ENCODE measurements at places on chromosomes 3 and 15. TPM values are rescaled to one million over a fixed set of nuclear protein-coding genes. Genes with fewer than 3 reads are reported as not detected.

GRCh38 chr3:128845778-128846485 is 33.5 kb upstream of the ACAD9 start:
- DNase-seq: peak; percentile 86

DNA sequence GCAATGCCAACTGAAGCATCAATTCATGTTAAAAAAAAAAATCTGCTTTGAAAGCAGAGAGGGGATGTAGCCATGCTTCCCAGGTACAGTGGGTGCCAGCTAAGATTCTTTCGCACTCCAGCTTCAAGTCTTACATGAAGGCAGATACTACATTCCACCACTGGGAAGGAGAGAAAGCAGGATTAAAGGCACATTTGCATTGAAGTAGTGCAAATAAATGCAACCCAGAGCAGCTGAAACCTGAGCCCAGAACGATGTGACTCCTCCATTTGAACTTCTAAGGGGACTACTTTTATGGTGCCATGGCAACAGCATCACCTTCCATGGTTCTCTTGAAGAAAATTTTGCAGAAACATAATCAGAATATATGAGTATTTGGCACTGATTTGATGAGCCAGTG is 19.1 kb upstream of the GJD2 start:
- no peak for DNase-seq

- DNase-seq: no peak
Measured at GRCh38 chr3:123834631-123835030, 49.5 kb downstream of the MYLK start.

GRCh38 chr15:60264088-60264487 is 133.7 kb downstream of the ANXA2 start:
- DNase-seq: no peak

GRCh38 chr3:141335531-141336061 is 32.7 kb upstream of the ZBTB38 start:
- DNase-seq: no peak

- no peak for DNase-seq
Measured at GRCh38 chr3:193660698-193661411, 67.8 kb downstream of the OPA1 start.

DNA sequence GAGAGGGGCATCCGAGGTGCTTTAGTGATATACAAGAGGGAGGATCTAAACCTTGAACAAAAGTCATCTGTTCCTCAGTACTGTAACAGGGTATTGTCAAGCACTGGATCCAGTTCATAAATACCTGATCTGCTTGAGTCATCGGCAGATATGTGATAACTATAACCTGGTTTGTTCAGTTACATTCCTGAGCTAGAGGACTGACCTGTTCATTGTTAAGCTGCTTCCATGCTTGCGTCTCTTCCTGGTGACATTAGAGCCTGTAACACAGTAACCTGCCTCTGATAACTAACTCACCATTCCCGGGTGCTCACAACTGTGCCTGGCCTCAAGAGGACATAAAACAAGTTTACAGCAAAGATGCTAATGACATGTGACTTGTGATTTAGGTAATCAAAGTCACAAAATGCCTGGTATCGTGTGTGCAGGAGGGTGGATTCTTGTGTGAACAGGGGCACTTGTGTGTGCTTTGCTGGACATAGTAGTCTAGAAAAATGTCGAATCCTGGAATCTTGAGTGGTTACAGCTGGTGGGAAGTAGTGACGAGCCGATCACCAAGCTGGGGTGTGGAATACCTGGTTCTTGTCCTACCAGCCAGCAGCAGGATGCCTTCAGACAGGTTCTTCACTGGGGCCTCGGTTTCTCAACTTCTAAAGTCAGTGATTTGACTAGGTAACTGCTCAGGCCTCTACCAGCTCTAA is 30.9 kb upstream of the POLR2M start:
- DNase-seq: no peak

- no peak for DNase-seq
Measured at GRCh38 chr3:185089343-185089742, 63.5 kb downstream of the C3orf70 start.

DNA sequence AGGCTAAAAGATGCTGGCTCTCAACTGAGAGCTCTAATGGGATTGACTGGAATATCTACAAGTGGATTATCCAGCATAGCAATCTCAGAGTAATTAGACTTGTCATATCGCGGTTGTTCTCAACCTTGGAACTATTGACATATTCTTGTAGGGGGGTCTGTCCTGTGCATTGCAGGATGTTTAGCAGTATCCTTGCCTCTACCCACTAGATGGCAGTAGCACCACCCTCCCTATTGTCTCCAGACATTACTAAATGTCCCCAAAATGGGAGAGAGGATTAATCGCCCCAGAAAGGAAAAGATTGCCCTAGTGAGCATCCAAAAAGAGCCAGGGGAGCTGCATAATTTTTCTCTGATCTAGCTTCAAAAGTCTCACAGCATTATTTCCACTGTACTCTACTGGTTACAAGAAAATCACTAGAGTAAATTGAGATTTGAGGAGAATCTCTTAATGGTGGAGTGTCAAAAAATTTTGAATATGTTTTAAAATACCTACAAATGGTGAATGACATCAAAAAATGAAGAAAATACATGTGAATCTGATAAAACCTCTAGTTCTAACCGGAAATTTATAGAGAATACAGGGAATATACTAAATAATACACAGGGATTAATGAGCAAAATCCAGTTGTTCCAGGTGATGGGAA is 388.2 kb upstream of the AGTR1 start:
- peak; percentile 14 for DNase-seq

GRCh38 chr3:78427303-78427702 is 1340.5 kb downstream of the ROBO1 start:
- DNase-seq: no peak

DNA sequence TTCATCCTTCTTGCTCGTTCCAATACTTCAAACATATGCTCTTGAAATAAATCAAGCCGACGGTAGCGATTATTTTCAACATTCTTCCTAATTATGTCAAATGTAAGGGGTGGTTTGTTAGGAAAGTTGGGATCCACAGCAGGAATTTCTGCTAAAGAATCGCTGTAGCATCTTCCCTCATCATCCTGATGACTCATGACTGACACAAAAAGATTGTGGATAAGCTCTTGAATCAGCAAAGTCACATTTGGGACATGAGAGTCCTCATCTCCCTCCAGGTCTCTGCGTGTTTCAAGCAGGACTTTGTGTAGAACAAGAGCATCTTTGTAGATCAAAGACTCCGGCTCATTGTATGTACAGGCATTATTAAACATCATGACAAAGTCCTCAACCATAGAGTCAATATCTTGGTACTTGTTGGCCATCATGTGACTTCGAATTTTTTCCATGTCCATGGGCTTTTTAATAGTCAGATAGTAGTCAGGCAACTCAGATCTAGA is 73.0 kb downstream of the UQCC5 start:
- no peak for DNase-seq

GRCh38 chr3:13470894-13471574 is 9.1 kb upstream of the HDAC11 start:
- DNase-seq: no peak

GRCh38 chr3:119497820-119498185 is 544 bp upstream of the TIMMDC1 start:
- peak; percentile 44 for DNase-seq

GRCh38 chr3:61454801-61455200 is 106.6 kb upstream of the PTPRG start:
- DNase-seq: no peak

- no peak for DNase-seq
Measured at GRCh38 chr15:69914960-69915359, 182.8 kb downstream of the TLE3 start.

- DNase-seq: peak; percentile 34
Measured at GRCh38 chr3:129315223-129315997, 36.7 kb downstream of the HMCES start.

DNA sequence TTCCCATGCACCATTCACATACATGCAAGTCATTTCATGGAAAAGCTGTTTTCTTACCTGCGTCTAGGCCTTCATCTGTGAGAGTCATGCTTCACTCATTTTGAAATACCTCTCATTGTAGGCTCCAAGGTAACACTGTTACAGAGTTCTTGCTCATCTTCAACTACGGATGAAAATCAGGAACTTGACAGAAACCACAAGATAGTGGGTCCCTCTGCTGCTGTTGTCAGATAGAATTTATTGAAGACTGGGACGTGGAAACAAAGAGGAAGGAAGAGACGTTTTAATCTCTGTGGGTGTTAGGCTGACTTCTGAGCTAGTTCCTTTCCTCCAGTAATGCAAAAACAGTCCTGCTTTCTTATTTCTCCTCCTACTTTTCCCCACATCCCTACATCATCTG is at the start of gene P2RY14:
P2RY14 (minus strand) TSS at position 313 of the 400 bp plus-strand sequence. CDS start 64,226 bp downstream, outside the sequence.
- DNase-seq: no peak

DNA sequence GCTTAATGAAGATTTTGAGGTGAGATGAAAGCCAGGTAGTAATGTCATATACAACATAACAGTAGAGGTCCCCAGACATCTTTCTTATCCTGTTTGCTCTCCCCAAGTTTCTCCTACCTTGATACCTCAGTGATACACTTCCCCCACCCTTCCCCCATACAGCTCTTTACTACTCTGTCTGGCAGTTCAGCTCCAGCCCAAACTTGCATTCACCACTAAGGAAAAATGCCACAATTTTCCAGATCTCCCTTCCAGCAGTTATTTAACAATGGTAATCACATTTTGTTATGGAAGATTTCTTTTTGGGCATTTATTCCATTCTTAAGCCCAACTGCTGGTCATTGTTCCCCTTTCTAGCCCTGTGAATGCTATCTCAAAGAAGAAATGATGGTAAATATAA is 34.9 kb upstream of the ITGA11 start:
- DNase-seq: no peak

GRCh38 chr3:107794664-107795443 is 272.1 kb downstream of the BBX start:
- no peak for DNase-seq

- DNase-seq: no peak
Measured at GRCh38 chr3:178628037-178628436, 91.8 kb downstream of the KCNMB2 start.

- DNase-seq: no peak
Measured at GRCh38 chr3:145981056-145981455, 179.9 kb downstream of the PLOD2 start.

- no peak for DNase-seq
Measured at GRCh38 chr3:191263365-191263764, 64.3 kb downstream of the OSTN start.

GRCh38 chr3:179446501-179446900 is 4.8 kb downstream of the GNB4 start:
- DNase-seq: peak; percentile 9

DNA sequence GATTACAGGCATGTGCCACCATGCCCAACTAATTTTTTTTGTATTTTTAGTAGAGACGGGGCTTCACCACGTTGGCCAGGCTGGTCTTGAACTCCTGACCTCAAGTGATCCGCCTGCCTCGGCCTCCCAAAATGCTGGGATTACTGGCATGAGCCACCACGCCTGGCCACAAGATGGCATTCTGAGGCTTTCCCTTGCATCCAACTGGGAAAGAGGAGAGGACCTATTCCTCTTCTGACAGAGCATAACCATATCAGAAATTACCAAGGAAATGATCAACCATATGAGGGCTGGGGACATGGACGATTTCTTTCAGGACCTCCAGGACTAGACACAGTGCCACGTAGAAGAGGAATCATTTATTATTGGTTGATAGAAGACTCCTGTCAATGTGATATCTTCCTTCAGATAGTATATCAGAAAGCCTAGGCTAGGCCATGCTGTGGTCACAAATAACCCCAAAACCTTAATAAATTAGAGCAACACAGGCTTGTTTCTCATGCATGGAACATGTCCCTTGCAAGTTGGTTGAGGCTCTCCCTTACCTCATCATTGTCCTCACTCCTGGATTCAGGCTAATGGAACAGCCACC is 372.3 kb upstream of the IL12A start:
- DNase-seq: peak; percentile 36

DNA sequence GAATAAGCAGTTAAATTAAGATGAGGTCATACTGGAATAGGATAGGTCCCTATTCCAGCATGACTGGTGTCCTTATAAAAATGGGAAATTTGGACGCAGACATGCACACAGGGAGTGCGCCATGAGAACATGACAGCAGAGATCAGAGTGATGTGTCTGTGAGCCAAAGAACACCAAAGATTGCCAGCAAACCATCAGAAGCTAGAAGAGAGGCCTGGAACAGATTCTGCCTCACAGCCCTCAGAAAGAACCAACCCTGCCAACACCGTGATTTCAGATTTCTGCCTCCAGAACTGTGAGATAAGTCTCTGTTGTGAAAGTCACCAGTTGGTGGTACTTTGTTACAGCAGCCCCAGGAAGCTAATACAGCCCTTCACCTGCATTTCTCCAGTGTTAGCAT is 34.7 kb downstream of the EPHB1 start:
- peak; percentile 94 for DNase-seq

DNA sequence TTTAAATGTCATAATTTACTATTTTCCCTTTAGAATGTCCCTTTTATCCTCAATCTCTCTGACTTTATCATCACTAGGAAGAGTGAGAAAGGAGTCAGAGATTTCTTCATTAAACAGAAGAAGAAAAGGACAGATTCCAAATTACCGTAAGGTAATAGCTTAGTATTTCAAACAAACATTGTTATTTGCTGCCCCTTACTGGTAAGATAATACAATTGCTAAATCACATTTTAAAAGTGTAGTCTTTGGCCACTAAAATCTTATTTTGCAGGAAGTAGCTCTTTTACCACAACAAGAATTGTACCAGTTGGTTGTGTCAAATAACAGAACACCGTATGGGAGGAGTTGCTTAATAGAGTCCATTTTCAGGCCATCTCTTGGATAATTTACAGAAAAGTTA is 53.7 kb downstream of the CGGBP1 start:
- peak; percentile 14 for DNase-seq

DNA sequence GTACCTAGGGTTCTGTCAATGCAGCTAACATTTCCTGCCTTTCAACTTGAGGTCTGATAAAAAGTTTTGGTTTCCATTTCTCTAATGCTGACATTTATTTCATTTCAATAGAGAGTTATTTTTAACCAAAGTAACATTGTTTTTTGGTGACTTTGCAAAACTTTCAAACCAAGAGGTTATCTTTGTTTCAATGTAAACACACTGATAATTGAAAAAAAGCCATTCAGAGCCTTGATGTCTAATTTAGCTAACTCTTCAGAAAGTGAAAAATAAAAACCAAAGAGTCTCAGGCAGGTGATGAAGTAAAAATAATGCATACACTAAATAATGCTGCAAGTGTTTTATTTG is 9.6 kb upstream of the TIPARP start:
- no peak for DNase-seq

The SI gene
- not detected for total RNA-seq

The GAP43 gene
- total RNA-seq: not detected

The PTH1R gene
- total RNA-seq: 23.6 TPM

The CPNE4 gene
- not detected for total RNA-seq

The BFSP2 gene
- not detected for total RNA-seq

The TXNRD3 gene
- 21.5 TPM for total RNA-seq

The GPR176 gene
- 2.0 TPM for total RNA-seq

The POPDC2 gene
- 0.06 TPM for total RNA-seq

The CEMIP gene
- total RNA-seq: 0.43 TPM

The UCN2 gene
- total RNA-seq: not detected

Data from G401 (cell line).